ENCODE measurements at places on chromosomes 2 and 18. TPM values are rescaled to one million over a fixed set of nuclear protein-coding genes. Genes with fewer than 3 reads are reported as not detected.

DNA sequence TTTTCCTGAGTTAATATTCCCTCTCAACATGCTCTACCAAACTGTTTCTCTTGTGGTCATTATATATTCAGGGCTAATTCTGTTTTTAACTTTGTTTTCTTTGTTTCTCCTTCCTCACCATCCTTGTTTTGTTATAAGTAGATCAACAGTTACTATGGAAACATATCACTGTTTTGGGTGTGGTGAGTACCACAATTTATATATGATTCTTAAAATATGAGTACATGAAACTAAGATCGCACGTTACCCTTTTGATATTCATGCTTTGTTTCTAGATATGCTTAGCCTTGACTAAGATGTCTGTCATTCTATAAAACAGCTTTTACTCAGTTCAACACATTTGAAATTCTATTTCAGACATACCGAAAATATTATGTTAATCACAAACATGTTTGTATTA, 232.3 kb upstream of the ITGA4 start:
- no peak overlapping the region for H3K27ac ChIP-seq
- H3K4me3 ChIP-seq = no peak overlapping the region
- H3K4me1 ChIP-seq = peaks cover 3% of the 10 kb centered on the region
- no peaks in the 10 kb centered on the region for H3K27me3 ChIP-seq
- no peaks in the 10 kb centered on the region for H3K36me3 ChIP-seq

Gene DPP4
- 1.9 TPM for total RNA-seq

DNA sequence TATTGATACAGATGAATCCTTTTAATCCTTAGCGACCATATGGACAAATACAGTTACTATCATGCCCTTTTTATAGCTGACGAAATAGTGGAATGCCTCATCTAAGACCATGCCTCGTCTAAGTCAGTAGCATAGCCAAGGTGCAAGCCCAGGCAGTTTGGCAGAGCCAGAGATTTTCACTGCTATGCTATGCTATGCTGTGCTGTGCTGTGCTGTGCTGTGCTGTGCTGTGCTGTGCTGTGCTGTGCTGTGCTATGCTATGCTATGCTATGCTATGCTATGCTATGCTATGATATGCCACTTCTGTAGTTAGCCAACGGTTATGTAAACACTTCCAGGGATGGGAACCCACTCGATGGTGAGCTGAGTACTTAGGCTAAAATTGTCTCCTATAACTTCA, 91.6 kb upstream of the MAP4K3 start:
- peaks cover 59% of the 10 kb centered on the region for H3K4me1 ChIP-seq
- no peak overlapping the region for H3K27ac ChIP-seq
- H3K27me3 ChIP-seq = no peaks in the 10 kb centered on the region
- DNase-seq = no peak

Gene KCNG2
- not detected for total RNA-seq

Gene TPO
- not detected for total RNA-seq

Gene OXER1
- 2.1 TPM for total RNA-seq

Gene TMEM37
- 0.37 TPM for total RNA-seq

DNA sequence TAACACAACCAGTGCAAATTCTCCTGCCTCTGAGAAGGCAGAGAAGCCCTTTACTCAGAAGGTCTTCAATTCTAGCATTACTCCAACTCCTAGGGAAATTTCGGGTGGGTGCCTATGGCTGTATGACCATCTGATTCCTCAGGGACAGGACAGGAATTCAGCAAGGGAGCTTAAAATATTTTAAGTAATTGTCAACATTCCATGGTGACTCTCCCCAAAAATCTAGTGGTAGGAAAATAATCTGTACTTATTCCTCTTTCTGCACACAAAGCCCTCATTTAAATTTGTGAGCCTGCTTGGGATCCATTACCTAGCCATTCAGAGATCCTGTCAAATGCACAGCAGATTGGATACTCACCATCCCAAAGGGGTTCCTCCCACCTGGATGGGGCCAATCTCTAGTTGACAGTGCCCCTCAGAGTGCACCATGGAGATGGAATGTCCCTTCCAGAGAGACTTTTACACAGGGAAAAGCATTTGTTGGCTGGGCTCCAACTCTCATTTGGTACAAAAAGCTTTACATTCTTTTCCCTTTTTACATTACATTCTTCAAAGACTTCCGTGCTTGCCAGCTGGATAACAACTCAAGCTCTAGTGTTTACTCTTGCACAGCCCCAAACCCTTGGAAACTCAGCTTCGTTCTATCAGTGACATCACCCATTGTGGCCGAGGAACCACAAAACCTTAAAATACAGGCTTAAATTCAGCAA, 3.1 kb upstream of the TMEM150A start:
- peak overlapping the region; percentile 5 for H3K27ac ChIP-seq
- peaks cover 47% of the 10 kb centered on the region for H3K4me1 ChIP-seq
- no peaks in the 10 kb centered on the region for H3K27me3 ChIP-seq
- DNase-seq = no peak

Gene CXCR2
- not detected for total RNA-seq

Gene PROKR1
- total RNA-seq = 0.05 TPM

DNA sequence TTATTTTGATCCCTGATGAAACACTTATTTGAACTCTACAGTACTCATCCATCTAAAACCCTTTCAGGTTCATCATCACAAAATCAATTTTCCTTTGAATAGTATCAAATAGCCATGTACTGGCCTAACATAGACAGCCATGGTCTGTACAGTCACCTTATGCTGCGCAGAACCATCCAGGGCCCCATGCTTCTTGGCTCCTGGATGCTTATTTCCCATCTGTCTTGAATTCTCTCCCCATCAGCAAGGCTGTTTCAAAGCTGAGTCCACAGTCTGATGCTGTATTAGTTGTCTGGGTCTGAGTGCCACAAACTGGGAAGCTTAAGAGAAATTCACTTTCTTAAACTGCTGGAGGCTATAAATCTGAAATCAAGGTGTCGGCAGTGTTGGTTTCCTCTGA, 290.2 kb downstream of the OSR1 start:
- H3K4me3 ChIP-seq = no peak overlapping the region
- no peaks in the 10 kb centered on the region for H3K36me3 ChIP-seq
- no peak for DNase-seq
- H3K27me3 ChIP-seq = no peaks in the 10 kb centered on the region

- H3K27ac ChIP-seq = no peak overlapping the region
- no peaks in the 10 kb centered on the region for H3K36me3 ChIP-seq
- DNase-seq = no peak
- no peak overlapping the region for H3K4me3 ChIP-seq
These were observed 19.0 kb upstream of the CCNYL1 start for GRCh38 chr2:207692206-207693065.

DNA sequence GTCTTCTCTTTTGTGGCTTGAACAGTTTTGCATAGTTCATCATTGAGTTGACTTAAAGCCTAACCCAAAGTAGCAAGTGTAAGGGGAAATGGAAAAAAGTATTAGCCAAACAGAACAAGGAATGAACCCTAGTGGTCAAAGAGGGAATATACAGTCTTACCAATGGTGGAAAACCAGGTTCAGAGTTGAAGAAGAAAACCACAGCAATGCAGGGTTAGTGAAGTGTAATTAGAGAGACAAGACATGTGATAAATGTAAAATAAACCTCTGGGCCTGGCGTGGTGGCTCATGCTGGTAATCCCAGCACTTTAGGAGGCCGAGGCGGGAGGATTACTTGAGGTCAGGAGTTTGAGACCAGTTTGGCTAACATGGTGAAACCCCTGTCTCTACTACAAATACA, 2.4 kb downstream of the TTN start:
- no peak overlapping the region for H3K27ac ChIP-seq
- H3K4me1 ChIP-seq = no peaks in the 10 kb centered on the region
- no peaks in the 10 kb centered on the region for H3K27me3 ChIP-seq
- no peak overlapping the region for H3K4me3 ChIP-seq
- H3K36me3 ChIP-seq = peaks cover 14% of the 10 kb centered on the region

- H3K4me1 ChIP-seq = peaks cover 15% of the 10 kb centered on the region
- no peak overlapping the region for H3K27ac ChIP-seq
- no peaks in the 10 kb centered on the region for H3K27me3 ChIP-seq
- no peaks in the 10 kb centered on the region for H3K36me3 ChIP-seq
These were observed 2.2 kb upstream of the GPR148 start for GRCh38 chr2:130726614-130727180.

- H3K4me3 ChIP-seq = no peak overlapping the region
- H3K27me3 ChIP-seq = no peaks in the 10 kb centered on the region
- no peak overlapping the region for H3K27ac ChIP-seq
- DNase-seq = no peak
These were observed 1541.9 kb upstream of the PIK3C3 start for GRCh38 chr18:40413160-40413559.

DNA sequence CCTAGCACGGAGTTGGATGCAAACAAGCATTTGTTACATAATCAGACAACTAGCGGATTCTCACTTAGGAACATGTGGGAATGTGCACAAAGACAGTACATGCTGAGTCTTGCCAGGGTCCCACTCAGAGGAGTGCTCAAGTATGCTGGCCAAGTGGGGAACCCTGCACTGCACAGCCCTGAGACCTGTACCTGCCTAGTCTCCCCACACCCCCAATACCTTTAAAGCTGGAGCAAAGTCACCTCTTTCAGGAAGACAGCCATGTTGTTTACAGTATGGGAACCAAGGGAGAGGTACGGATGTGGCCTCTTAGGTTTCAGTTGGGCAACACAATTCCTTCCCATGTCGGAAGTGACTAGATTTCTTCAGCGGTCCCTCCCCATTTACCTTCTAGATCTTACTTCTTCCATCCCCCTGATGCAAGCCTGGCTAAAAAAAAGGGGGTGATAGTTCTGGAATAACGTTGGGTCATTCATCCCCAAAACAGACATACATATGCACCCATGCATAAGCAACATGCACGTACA, 10.7 kb downstream of the CXCR1 start:
- H3K4me1 ChIP-seq = no peaks in the 10 kb centered on the region
- no peak for DNase-seq
- no peaks in the 10 kb centered on the region for H3K36me3 ChIP-seq
- H3K4me3 ChIP-seq = no peak overlapping the region

Gene RETSAT
- 16.9 TPM for total RNA-seq

Gene LMAN2L
- 8.9 TPM for total RNA-seq

Gene GPR35
- 1.6 TPM for total RNA-seq

Gene CENPA
- 0.42 TPM for total RNA-seq

GRCh38 chr2:133717497-133717896, 149.2 kb upstream of the NCKAP5 start:
- DNase-seq = no peak
- no peak overlapping the region for H3K4me3 ChIP-seq
- H3K4me1 ChIP-seq = no peaks in the 10 kb centered on the region

- H3K27me3 ChIP-seq = peaks cover 61% of the 10 kb centered on the region
- H3K36me3 ChIP-seq = no peaks in the 10 kb centered on the region
- peaks cover 29% of the 10 kb centered on the region for H3K4me1 ChIP-seq
- peak; percentile 34 for DNase-seq
These were observed 3.2 kb downstream of the EMX1 start for GRCh38 chr2:72920318-72921087.

DNA sequence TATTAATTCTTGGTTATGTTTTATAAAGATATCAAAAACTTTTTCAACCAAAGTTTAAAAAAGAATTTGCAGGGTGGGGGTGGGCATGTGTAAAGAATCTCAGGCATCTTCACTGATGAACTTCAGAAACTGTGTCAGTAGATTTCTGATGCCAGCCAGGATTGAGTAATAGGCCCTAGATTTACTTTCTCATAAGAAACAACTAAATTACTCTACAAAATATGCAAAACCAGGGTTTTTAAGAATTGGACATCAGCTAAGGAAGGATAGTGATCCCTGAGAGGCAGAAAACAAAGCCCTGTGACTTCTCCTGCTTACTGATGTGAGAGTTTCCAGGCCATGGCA, 11.9 kb upstream of the IL1R1 start:
- H3K4me1 ChIP-seq = no peaks in the 10 kb centered on the region
- peaks cover 3% of the 10 kb centered on the region for H3K36me3 ChIP-seq
- no peak overlapping the region for H3K4me3 ChIP-seq
- H3K27me3 ChIP-seq = peaks cover 13% of the 10 kb centered on the region

- peaks cover 15% of the 10 kb centered on the region for H3K4me1 ChIP-seq
- H3K27ac ChIP-seq = no peak overlapping the region
- H3K27me3 ChIP-seq = no peaks in the 10 kb centered on the region
- H3K4me3 ChIP-seq = no peak overlapping the region
These were observed 158.6 kb downstream of the PIK3C3 start for GRCh38 chr18:42113529-42114191.

GRCh38 chr18:6069539-6069938, 174.2 kb upstream of the TMEM200C start:
- no peak overlapping the region for H3K4me3 ChIP-seq
- H3K36me3 ChIP-seq = peaks cover 2% of the 10 kb centered on the region
- no peak for DNase-seq
- H3K4me1 ChIP-seq = no peaks in the 10 kb centered on the region

DNA sequence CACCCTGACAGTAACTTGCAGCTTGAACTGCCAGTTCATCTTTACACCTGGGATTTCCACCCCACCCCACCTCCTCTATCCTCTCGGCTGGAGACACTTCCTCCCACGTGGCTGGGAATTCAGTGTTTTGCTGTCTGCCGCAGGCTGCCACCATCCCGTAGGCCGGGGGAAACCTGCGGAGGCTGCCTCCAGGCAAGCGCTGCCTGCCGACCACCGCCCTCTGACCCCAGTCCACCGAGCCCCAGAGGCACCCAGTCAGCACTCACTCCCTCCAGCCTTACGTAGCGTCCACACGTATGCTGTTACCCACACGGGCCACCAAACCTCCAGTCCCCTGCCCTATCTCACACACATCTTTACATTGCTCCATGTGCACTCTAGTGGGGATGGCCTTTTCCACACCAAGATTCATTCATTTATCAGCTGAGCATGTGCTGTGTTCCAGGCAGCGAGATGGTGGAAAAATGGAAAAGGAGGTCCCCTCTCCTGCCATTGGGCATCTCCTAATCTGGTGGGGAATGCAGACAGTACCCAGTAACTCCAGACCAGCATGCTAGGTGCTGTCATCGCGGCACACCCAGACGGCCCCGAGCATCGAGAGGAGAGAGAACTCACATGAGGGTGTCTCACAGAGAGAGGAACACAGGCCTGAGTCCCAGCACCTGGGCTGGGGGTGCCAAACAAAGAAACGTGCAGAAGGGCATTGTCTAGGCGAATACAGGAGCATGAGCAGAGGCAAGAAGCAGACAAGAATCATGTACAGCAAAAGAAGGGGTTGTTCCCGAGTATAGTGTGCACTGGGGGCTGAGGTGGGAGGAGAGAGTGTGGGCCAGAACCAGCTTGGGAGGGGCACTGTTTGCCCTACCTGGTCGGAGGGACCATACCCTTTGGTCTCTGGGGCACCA, 166.9 kb downstream of the SMAD7 start:
- peaks cover 62% of the 10 kb centered on the region for H3K4me1 ChIP-seq
- H3K27me3 ChIP-seq = no peaks in the 10 kb centered on the region
- no peaks in the 10 kb centered on the region for H3K36me3 ChIP-seq
- no peak overlapping the region for H3K27ac ChIP-seq

Gene HSPD1
- 252 TPM for total RNA-seq

DNA sequence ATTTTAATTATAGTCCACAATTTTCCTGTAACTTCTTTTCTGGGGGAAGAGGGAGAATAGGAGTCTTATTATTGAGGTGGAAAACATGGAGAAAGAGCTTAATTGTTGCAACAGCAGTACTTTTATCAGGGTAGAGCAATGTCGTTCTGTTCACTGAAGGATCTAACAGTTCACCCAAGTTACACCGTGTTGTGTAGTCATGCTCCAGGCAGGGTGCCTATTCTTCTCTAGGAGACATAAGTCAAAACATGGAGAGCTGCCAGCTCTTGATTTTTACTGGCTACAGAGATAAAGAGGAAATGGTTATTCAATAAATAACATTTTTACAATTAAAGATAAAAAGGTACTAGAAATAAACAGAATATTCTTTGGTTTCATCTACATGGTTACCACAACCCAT, 594.3 kb upstream of the NETO1 start:
- no peaks in the 10 kb centered on the region for H3K27me3 ChIP-seq
- no peaks in the 10 kb centered on the region for H3K36me3 ChIP-seq
- no peak for DNase-seq
- H3K27ac ChIP-seq = no peak overlapping the region

GRCh38 chr18:74817576-74817975, 219.9 kb downstream of the ZNF407 start:
- DNase-seq = no peak
- H3K4me1 ChIP-seq = no peaks in the 10 kb centered on the region

Gene SLC19A3
- total RNA-seq = not detected

Gene MYO3B
- not detected for total RNA-seq

Gene MAP2
- 1.9 TPM for total RNA-seq

Measured in activated B cell treated with CpG ODN at 0.5 μM for 24 hours (primary cell).